ENCODE measurements at places on chromosomes 16 and 17.

- DNase-seq, result peak; percentile 71
These were observed 26.9 kb downstream of the CD300A start for GRCh38 chr17:74493331-74493833.

GRCh38 chr17:601244-601925 lies 113.3 kb downstream of the VPS53 start:
- no peak for DNase-seq

GRCh38 chr16:73086108-73086507 lies 38.2 kb upstream of the ZFHX3 start:
- DNase-seq, result no peak

DNA sequence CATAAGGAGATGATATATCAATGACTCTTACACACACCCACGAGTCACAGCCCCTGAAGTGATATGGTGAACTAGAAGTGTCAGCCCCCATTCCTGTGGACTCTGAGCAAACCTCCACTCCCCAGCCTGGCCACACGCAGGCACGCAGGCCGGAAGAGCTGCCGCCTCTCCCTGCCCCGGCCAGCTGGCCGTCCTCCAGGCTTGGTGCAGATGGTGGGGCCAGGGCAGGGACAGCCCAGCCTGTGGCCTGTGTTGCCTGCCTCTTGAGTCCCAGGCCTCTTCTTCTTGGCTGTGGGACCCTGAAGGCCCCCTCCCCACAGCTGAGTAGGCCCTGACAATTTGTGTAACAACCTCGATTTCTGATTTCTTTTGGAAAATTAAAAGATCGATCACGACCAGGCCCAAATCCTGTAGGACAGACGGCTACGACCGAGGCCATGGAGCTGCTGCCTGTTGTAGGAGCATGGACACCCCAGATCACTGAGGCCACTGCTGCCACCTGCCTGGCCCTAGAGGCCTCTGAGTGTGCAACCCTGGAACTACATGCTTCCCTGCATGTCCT lies 10.0 kb upstream of the MPRIP start:
- peak; percentile 81 for DNase-seq

DNA sequence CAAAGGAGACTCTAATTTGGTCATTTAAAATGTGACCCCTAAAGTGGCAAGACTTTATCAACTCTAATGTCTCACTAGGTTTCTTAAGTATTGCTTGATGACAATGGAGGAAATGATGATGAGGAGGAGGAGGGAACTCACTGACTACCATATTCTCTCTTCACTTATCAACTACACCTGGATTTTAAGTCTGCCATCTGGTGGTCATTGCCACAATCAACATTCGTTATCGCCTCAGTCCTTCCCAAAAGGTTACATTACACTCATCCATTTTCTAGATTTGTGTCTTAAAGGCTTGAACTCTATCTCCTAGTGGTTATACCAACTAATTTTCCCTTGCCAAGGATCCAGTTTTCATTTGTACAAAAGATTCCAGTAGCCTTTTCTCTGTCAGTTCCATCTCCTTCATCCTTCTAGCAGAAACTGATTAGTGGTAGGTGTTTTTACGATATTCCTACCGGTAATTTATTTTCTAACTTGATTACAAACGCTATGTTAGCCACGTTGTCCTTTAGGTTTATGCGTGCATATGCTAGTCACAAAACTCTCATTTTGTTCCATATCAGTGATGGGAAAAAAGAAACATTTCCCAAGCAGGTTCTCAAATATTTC lies 114.6 kb upstream of the NOG start:
- DNase-seq, result no peak

DNA sequence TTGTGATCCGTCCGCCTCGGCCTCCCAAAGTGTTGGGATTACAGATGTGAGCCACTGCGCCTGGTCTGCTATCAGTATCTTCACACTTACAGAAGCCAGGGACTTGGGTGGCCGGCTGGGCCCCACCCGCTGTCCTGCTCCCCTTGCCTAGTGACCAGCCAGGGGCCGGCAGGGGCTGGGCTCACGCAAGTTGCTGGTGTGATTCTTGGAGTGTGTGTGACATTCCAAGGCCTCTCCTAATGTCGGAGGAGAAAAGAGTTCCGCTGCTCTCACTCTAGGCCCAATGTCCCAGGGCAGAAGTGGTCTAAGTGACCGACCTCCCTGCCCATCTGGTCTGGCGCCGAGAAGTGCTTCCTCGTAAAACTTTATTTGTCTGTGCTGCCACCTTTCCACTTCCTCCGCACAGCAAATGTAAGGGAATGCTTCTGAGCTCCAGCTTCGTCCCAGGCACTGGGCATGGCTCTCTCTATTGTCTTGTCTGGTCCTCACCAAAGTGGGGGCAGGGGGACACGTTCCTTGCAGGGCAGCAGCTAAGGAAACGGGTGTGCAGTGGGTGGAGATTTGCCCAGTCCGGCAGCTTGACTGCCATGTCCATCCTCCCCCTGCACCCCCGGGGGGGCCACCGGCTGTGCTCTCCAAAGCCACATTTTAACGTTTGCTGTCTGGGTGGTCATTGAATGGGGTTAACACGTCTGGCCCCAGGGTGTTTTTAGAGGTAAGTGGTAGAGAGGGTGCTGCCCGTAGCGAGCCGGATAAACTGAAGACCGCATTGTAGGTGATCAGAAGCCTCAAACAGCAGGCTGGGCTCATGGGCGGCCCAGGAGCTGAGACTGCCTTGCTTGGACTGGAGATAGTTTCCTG lies 7.8 kb upstream of the GSE1 start:
- no peak for DNase-seq

GRCh38 chr17:38585056-38585917 lies 20.5 kb downstream of the SRCIN1 start:
- no peak for DNase-seq

GRCh38 chr17:3910420-3911270 lies 5.6 kb downstream of the P2RX1 start:
- DNase-seq, result no peak

- no peak for DNase-seq
These were observed 6.5 kb upstream of the DHX40 start for GRCh38 chr17:59558953-59559352.

GRCh38 chr17:44914148-44914547 lies 1.2 kb downstream of the GFAP start:
- no peak for DNase-seq

DNA sequence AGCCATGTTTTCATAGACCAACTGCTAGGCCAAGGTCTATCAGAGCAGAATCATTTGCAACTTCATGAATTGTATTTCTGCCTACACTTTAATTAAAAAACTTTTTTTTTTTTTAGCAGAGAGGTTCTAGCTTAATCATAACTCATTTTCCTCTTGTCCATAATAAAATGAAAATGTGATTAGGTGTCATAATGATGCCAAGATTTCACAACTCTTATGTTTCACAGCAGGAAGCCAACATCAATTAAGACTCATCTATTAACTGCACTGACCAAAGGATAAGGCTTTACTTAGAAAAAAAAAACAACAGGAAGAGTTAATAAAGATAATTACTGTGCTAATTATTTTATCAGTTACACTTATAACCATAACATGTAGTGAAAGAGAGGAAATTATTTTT lies 18.9 kb upstream of the RNF43 start:
- no peak for DNase-seq

GRCh38 chr16:1832838-1833454 lies 5.9 kb downstream of the FAHD1 start:
- no peak for DNase-seq

DNA sequence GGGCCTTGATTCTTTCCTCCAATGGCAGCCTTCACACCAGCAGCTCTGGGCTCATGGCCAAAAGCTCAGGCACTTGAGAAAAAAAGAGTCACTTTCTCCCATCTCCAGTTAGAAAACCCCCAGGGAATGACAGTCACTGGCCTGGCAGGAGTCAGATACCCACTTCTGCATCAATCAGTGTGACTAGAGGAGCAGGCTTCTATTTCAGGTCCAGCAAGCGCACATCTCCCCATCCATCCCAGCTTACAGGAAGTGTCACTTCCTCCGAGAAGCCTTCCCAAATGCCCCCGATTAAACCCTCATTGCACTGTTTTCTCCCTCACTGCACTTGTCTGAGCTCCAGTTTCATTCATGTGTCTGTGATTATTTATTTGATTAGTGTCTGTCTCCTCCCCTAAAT lies 30.4 kb upstream of the CCL1 start:
- DNase-seq, result no peak

Data from left ventricle myocardium superior (tissue), 1 donor.